ENCODE measurements at places on chromosomes 5 and 9.
A peak's percentile ranks its signal among the peaks of the same experiment; 100 is the strongest.

DNA sequence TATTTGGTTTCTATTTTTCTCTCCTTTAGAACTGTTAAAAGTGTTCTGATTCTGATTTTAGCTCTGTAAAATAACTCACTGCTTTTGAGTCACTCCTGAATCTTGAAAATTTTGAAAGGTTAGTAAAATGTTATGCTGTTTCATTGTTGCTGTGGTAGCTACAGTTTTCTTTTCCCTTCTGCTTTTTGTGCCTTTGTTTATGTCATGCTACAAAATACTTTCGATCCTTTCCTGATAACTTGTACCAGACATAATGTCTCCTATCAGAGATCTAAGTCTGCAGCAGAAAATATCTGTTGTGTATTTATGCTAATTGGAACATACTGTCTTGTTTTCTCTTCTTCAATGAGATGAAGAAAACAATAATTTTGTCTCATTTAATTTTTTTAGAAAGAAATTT is 26.9 kb upstream of the CEP120 start:
- DNase-seq: no peak

DNA sequence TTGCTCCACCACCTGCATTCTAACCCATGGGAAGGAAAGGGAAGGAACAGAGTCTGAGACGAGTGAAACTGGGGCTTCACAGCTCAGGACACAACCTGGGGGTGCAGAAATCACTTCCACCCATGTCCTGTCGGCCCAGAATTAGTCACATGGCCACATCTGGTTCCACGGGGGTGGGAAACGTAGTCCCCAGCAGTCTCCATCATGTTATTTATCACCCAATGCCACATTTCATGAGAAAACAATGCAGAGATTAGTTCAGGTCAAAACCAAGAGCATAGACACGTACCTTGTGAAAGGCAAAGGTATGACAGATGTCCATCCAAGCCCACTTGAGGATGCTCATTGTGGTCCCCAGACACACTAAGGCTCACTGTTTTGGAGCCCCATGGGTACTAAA is 125.1 kb downstream of the MED10 start:
- no peak for DNase-seq

- no peak for DNase-seq
Measured at GRCh38 chr5:145028626-145029025, 806.5 kb downstream of the PRELID2 start.

- no peak for DNase-seq
Measured at GRCh38 chr9:95505717-95506427, 10.9 kb downstream of the PTCH1 start.

GRCh38 chr9:94693485-94694204 is 32.9 kb upstream of the AOPEP start:
- no peak for DNase-seq

- DNase-seq: no peak
Measured at GRCh38 chr5:145568581-145568980, 266.6 kb downstream of the PRELID2 start.

DNA sequence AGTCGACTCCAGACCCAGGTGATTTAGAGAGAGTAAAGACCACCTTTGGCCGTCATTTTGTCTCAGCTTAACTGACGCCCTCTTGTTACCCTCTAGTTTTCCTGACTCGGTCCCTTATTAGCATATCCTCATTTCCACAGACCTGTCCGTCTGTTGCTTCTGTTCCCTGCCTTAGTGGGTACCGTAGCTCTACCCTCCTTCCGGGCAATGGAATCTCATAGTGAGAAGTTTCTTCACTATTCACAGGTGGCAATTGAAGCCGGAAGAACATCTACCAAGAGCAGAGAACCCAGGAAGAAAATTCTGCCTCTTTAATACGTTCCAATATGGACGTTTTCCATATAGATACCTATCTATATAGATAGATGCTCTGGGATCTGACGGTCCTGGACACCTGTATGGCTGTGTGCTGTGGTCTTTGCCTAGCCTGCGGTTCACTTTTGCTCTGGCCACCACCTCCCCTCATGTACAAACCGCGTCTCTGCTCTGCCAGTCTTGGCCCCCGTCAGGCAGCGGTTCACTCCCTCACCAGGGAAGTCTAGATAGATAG is 652 bp upstream of the TMEM161B start:
- DNase-seq: peak; percentile 8

- DNase-seq: peak; percentile 45
Measured at GRCh38 chr9:83620841-83621636, 1.9 kb upstream of the IDNK start.

DNA sequence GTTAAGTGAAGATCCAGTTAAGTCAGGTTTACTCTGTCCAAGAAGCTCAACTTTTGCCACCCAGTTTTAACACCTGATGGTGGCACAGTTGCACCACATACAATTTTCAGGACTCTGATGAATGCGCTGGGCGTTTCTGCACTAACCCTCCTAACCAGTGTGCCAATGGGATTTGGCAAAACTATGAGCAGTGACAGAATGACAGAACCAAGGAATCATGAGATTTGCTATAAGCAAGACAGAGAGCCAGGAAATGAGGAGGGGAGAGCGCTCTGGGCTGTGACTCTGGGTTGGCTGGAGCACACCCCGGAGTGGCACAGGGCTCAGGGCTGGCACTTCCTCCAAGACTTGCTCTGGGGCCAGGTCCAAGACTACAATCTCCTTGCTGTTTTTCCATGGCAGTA is 84.1 kb downstream of the SH3PXD2B start:
- DNase-seq: no peak

- no peak for DNase-seq
Measured at GRCh38 chr5:123217173-123217572, 128.1 kb downstream of the PRDM6 start.

DNA sequence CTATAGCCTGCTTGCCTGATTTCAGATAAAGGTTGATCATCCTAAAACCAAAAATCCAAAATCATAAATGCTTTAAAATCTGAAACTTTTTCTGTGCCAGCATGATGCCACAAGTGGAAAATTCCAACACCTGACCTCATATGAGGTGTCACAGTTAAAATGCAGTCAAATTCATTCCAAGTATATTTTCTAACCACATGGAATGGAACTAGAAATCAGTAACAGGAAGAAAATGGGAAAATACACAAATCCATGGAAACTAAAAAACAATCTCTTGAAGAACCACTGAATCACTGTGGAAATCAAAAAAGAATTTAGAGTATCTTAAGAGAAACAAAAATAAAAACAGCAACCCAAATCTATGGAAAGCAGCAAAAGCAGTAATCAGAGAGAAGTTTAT is 297.5 kb upstream of the COX7C start:
- no peak for DNase-seq

DNA sequence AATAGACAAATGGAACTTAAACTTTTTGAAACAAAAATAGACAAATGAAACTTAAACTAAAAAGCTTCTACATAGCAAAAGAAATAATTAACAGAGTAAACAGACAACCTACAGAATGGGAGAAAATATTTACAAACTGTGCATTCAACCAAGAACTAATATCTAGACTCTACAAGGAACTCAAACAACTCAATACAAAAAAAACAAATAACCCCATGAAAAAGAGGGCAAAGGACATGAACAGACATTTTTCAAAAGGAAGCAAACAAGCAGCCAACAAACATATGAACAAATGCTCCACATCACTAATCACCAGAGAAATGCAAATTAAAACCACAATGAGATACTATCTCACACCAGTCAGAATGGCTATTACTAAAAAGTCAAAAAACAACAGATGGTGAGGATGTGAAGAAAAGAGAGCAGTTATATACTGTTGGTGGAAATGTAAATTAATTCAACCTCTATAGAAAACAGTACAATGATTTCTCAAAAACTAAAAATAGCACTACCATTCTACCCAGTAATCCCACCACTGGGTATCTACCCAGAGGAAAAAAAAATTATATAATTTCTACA is 170.8 kb upstream of the RGMB start:
- DNase-seq: no peak

- DNase-seq: no peak
Measured at GRCh38 chr9:136326761-136327303, 507 bp upstream of the GPSM1 start.

DNA sequence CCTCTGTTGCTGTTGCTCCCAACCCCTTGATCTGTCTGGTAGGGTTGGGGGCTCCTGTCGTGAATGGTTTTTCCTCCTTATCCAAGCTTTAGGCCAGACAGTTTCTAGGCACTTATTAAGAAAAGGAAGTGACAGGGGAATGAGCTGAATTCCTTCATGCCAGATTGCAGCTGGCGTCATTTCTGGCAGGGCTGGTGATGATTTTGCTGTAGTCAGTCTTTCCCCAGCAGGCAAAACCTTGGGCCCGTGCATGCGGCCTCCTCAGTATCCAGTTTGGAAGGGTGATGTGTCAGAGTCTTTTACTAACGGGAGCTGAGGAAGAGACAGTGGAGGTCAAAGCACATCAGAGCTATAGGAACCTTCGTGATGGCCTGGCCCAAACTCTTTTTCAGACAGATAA is 58.8 kb downstream of the COL27A1 start:
- no peak for DNase-seq

- DNase-seq: no peak
Measured at GRCh38 chr5:83731638-83732037, 11.0 kb upstream of the HAPLN1 start.

DNA sequence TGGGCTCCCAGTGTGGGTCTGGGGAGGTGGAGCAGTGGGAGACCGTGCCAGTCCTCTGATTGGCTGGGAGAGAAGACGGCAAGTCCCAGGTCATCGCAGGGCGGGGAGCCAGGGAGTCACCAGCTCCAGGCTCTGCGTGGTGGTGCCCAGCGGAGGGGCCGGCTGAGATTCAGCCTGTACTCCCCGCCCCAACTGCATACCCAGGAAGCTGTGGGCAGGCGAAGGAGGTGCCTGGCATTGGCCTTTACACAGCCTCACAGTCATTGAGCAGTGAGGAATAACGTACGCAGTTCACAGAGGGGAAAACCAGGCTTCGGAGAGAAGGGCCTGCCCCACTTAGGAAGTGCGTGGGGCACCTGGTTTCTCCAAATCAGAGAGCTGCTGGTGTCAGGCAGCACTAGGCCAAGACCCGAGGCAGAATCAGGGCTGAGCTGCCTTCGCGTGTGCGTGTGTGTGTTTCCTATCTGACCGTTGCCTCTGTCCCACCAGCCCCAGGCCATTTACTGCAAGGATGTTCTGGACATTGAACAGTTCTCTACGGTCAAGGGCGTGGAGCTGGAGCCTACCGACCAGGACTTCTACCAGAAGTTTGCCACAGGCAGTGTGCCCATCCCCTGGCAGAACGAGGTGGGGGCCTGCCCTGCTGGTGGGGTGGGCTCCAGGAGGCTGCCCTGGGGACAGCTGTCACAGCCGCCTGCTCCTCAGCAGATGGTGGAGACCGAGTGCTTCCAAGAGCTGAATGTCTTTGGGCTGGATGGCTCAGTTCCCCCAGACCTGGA is 6.2 kb upstream of the PRR7 start:
- no peak for DNase-seq

- DNase-seq: no peak
Measured at GRCh38 chr5:4700871-4701270, 439.3 kb upstream of the ADAMTS16 start.

DNA sequence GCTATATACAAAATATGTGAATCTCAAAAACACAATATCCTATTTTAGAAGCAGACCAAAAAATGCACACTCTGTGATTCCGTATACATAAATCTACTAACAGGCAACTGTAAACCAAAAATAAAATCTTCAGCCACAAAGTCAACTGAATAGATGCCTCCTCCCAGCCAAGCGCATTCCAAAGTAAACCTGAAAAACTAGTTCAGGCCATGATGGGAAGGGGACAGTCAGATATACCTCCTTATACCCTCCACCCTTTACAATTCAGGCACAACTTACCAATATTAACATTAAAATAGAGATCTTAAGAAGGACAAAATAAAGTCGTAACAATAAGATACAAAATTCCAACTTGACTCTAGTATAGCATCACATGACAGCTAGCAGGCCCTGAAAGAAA is 1604.5 kb upstream of the NUDT12 start:
- DNase-seq: no peak

DNA sequence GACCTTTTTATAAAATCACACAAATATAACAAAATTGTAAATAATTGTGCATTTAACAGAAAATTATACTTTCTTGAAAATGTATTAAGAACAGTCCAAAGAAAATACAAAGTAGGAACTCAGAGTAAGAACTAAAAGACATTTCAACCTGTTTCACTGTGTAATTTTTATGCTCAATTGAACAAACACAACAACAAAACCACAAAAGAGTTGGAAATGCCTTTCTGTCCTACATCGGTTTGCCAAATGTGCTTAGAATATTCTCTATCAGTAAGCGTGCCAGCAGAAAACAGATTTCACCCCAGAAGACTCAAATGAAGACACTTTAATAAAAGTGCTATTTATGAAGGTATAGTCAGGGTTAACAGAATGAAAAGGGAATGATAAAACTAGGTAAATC is 592.1 kb downstream of the PRELID2 start:
- DNase-seq: no peak

- no peak for DNase-seq
Measured at GRCh38 chr5:89280103-89281037, 397.4 kb upstream of the MEF2C start.

DNA sequence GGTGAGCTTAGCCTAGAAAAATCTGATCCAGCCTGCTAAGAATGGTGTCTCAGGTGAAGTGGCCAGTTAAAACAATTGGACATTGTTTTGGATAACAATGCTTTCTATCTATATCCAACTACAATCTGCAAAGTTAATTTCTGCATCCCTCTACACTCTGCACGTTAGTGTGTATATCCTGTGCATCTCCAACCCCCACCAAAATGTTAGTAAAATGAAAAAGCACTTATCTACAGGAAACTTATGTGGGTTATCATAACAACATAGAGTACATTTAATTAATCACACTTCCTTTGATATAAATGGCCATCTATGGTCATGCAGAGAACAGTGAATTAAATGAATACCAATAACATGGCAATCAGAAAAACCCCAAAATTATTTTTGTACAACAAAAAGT is 158.7 kb downstream of the NFIB start:
- DNase-seq: no peak

- DNase-seq: no peak
Measured at GRCh38 chr9:2720179-2720654, 2.9 kb downstream of the KCNV2 start.

GRCh38 chr5:31471916-31472315 is 60.0 kb downstream of the DROSHA start:
- DNase-seq: no peak

- no peak for DNase-seq
Measured at GRCh38 chr9:126151686-126152134, 174.9 kb upstream of the MVB12B start.

DNA sequence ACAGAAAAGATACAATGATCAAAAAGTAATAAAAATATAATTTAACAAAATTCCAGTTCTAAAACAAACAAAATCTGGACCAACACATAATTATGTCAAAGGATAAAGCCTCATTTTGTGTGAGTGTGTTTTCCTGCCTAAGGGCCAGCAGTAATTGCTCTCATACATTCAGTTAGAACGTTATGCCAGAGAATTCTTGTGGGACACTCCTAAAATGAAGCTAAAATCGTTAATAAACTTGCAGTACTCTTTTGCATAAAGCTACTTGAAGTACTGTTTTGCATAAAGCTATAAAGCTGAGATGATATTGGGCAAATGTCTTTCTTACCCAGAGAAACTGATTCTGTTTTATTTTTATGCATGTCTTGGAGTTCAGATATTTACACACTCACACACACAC is 1072.3 kb downstream of the MAT2B start:
- DNase-seq: no peak

- DNase-seq: no peak
Measured at GRCh38 chr5:80810425-80810824, 149.7 kb upstream of the RASGRF2 start.
